NAMALWA (cell line): ENCODE measurements at places on chromosomes 7 and 10.
A peak's percentile ranks its signal among the peaks of the same experiment; 100 is the strongest.

- DNase-seq: no peak
Measured at GRCh38 chr10:127427926-127428325, 121.2 kb upstream of the NPS start.

DNA sequence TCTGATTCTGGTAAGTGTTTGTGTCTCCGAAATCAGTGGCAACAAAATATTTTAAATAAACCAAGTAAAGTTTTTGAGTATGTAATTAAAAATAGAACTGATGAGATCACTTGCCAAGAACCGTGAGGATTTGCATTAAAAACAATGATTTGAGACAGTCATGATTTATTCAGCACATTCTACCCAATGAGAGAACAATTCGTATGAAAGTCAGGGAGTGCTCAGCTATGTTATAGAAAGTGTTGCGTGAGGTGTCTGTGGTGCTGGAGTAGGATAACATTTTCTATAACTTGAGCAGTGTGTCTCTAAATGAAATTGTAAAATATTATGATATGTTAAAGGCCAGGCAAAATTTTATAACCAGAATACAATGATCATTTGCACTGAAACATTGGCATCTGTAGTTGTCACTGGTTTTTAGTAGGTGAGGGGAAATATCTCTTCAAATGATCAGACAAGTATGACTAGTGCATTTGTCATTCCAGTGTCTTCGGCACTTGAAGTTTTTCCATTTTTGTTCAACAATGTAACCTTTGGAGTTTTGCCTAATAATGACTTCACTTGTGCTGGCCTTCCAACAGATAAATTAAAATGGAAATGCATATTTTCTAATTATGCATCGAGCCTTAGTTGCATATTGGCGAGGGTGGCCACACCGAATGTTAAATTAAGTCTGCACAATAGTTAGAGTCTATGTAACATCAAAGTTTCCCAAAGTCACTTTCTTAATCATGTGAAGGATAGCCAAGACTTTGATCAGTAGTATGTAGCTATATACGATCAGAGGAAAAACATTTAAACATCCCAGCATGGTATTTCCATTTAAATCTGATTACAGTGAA, 335.9 kb downstream of the GFRA1 start:
- no peak for DNase-seq

GRCh38 chr10:4894335-4894734, 68.3 kb downstream of the AKR1E2 start:
- DNase-seq: no peak

- DNase-seq: no peak
Measured at GRCh38 chr7:22809902-22810642, 12.6 kb downstream of the TOMM7 start.

DNA sequence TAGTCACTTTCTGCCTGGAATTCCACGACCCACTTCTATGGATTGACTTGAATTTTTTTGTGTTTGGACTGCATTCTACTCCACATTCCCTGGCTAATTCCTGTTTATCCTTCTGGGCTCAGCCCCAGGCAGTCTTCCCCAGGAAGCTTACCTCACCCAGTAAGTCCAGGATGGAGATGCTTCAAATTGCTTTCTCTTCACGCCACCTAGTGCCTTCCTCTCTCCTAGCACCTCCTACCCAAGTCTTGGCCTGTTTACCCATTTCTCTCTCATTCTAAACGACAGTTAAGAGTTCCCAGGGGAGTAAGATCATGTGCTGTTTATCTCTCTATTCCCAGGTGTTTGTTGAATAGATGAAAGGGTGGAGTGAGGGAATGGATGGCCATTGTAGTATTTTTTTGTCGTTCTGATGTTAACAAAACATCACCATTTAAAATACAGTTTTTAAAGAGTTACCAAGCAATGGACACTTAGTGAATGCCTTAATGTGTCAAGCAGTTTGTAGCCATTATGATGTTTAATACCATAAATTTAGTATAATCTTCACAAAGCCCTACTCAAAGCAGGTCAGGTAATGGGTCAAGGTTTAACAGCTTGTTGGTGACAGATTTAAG, 45.5 kb upstream of the TARP start:
- DNase-seq: peak; percentile 82

GRCh38 chr10:561721-562120, 127.7 kb downstream of the DIP2C start:
- DNase-seq: peak; percentile 90
